ENCODE measurements at places on chromosomes 1 and 21.

GRCh38 chr1:50964863-50965262 lies 4.8 kb upstream of the FAF1 start:
- no peak for DNase-seq
- peaks cover 12% of the 10 kb centered on the region for H3K4me1 ChIP-seq
- H3K4me3 ChIP-seq: no peak overlapping the region
- H3K27me3 ChIP-seq: no peaks in the 10 kb centered on the region
- peaks cover 2% of the 10 kb centered on the region for H3K36me3 ChIP-seq

GRCh38 chr1:203166192-203166940 lies 9.3 kb downstream of the MYBPH start:
- no peak overlapping the region for H3K4me3 ChIP-seq
- no peak overlapping the region for H3K27ac ChIP-seq
- DNase-seq: no peak
- peaks cover 52% of the 10 kb centered on the region for H3K27me3 ChIP-seq
- peaks cover 14% of the 10 kb centered on the region for H3K4me1 ChIP-seq

DNA sequence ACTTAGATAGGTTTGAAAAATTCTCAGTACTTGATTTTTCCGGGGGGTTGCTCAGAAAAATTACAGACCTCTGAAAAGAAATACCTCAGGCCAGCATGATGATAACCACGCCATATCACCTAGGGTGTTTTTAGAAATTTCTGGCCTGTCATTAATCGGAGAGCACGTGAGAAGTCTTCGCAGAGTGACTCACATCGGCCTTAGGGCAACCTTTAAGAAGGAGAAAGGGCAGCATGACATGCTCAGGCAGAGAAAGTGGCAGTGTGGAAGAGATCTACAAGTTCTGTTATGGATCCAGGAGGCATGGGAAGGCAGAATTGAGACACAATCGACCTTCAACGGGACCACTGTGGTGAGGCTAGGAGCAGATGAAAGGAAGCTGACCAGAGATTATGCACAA lies 506.3 kb downstream of the LMO4 start:
- no peak overlapping the region for H3K27ac ChIP-seq
- peaks cover 11% of the 10 kb centered on the region for H3K27me3 ChIP-seq
- DNase-seq: no peak

DNA sequence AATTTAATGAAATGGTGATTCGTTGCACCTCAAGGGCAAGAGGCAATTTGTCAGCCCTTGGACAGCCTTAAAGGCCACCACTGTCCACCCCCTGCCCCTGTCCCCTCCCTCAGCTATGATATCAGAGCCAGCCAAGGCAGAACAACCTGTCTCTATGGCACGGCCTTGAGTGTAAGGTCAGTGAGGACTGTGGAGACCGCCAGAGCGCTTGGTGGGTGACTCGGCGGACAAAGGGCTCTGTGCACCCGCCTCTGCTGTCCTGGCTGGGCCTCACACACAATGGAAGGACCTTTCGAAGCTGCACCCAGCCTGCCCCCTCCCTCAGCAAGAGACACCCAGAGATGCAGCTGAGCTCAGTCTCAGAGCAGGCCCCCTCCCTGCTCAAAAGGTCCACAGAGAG lies 50.6 kb downstream of the SDC3 start:
- peaks cover 4% of the 10 kb centered on the region for H3K36me3 ChIP-seq
- H3K27ac ChIP-seq: no peak overlapping the region
- H3K4me1 ChIP-seq: peaks cover 13% of the 10 kb centered on the region
- DNase-seq: no peak
- peaks cover 46% of the 10 kb centered on the region for H3K27me3 ChIP-seq
- H3K4me3 ChIP-seq: no peak overlapping the region

GRCh38 chr21:28922368-28922767 lies 70.3 kb downstream of the LTN1 start:
- no peak for DNase-seq
- no peaks in the 10 kb centered on the region for H3K27me3 ChIP-seq
- H3K27ac ChIP-seq: no peak overlapping the region

- no peaks in the 10 kb centered on the region for H3K27me3 ChIP-seq
- DNase-seq: no peak
- peaks cover 23% of the 10 kb centered on the region for H3K36me3 ChIP-seq
- no peak overlapping the region for H3K4me3 ChIP-seq
- no peak overlapping the region for H3K27ac ChIP-seq
Measured at GRCh38 chr1:46643368-46643775, 24.8 kb downstream of the ATPAF1 start.

DNA sequence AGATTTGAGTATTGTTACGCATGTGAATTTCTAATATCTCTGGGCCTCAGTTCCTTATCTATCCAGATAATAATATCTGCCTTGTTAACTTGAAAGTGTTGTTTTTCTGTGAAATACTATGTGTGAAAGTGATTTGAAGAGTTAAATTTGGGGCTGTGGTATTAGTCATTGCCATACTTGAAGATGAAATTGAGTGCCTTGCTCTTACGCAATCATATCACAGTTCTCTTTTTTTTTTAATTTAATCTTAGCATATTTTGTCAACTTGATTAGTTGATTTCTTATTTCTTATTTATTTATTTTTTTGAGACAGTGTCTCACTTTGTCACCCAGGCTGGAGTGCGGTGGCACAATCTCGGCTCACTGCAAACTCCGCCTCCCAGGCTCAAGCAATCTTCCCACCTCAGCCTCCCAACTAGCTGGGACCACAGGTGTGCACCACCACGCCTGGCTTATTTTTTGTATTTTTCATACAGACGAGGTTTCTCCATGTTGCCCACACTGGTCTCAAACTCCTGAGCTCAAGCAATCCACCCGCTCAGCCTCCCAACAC lies 31.0 kb downstream of the AGO4 start:
- no peak overlapping the region for H3K27ac ChIP-seq
- no peaks in the 10 kb centered on the region for H3K27me3 ChIP-seq
- H3K4me1 ChIP-seq: peaks cover 3% of the 10 kb centered on the region
- DNase-seq: no peak

DNA sequence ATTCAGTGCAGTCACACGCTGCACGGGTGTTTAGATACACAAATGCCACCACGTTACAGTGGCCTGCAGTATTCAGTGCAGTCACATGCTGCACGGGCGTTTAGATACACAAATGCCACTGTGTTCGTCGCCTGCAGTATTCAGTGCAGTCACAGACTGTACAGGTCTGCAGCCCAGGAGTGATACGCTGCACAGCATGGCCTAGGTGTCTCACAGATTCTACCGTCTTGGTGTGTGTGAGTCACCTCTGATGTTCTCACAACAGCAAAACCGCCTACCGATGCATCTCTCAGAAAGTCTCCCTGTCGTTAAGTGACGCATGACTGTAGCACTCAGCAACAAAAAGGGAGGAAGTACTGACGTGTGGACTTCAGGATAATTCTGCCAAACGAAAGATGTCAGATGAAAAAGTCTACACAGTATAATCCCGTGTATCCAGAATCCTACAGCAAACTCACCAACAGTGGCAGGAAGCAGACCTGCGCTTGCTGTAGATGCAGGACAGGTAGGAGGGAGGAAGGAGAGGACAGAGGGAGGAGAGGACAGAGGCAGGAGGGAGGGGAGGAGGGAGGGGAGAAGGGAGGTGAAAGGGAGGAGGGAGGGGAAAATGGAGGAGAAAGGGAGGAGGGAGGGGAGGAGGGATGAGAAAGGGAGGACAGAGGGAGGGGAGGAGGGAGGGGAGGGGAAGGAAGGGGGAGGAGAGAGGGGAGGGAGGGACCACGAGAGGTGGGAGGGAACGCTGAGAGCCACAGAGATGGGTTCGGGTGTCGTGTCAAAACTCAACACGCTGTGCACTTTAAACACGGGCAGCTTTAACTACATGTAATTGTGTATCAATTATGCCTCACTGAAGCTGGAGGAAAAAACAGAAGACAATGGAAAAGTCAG lies 36.3 kb upstream of the PCBP3 start:
- peak overlapping the region; percentile 52 for H3K4me3 ChIP-seq
- peak overlapping the region; percentile 57 for H3K27ac ChIP-seq
- H3K27me3 ChIP-seq: peaks cover 4% of the 10 kb centered on the region

- H3K27ac ChIP-seq: no peak overlapping the region
- no peak for DNase-seq
- no peaks in the 10 kb centered on the region for H3K4me1 ChIP-seq
- no peaks in the 10 kb centered on the region for H3K36me3 ChIP-seq
- no peaks in the 10 kb centered on the region for H3K27me3 ChIP-seq
- no peak overlapping the region for H3K4me3 ChIP-seq
Measured at GRCh38 chr1:214983126-214983869, 99.2 kb upstream of the KCNK2 start.

GRCh38 chr1:63675420-63675931 lies 82.3 kb downstream of the PGM1 start:
- H3K27me3 ChIP-seq: no peaks in the 10 kb centered on the region
- DNase-seq: no peak
- no peak overlapping the region for H3K4me3 ChIP-seq
- no peaks in the 10 kb centered on the region for H3K36me3 ChIP-seq
- no peaks in the 10 kb centered on the region for H3K4me1 ChIP-seq

- H3K4me3 ChIP-seq: no peak overlapping the region
- DNase-seq: no peak
- no peaks in the 10 kb centered on the region for H3K27me3 ChIP-seq
- peaks cover 13% of the 10 kb centered on the region for H3K36me3 ChIP-seq
Measured at GRCh38 chr1:85656948-85657347, 51.3 kb downstream of the ZNHIT6 start.

GRCh38 chr21:38925478-38925877 lies 119.7 kb downstream of the ETS2 start:
- H3K4me1 ChIP-seq: no peaks in the 10 kb centered on the region
- H3K4me3 ChIP-seq: no peak overlapping the region
- DNase-seq: no peak
- no peak overlapping the region for H3K27ac ChIP-seq
- peaks cover 37% of the 10 kb centered on the region for H3K27me3 ChIP-seq

DNA sequence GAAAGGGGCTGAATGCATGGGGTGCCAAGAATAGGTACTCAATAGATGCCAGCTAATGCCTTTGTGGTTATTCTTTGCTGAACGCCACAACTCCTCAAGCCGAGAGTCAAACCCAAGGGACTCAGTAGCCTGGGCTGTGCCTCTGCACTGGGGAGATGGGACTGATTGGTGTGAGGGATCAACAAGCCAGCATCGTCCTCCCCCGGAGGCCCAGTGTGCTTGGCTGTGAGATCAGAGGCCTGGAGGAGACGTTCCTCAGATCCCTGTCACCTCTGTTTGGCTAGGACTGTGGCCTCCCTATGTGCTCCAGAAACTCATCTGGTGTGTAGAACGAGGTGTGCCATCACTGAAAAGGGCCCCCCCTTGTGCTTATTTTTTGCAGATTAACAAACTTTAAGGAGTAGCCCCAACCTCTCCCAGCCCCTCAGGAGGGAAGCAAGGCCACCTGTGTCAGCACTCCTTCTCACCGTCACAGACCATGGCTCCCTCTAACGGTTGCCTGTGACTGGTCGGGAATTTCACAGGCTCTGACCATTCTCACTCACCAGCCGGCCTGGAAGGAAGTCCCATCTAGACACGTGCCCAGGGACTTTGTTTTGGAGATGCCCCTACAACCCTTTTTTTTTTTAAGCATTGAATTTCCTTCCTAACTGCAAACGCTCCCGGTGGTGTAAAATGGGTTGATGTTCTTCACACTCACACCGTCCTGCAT lies 194.0 kb upstream of the VAMP3 start:
- H3K36me3 ChIP-seq: no peaks in the 10 kb centered on the region
- H3K4me3 ChIP-seq: no peak overlapping the region
- peaks cover 25% of the 10 kb centered on the region for H3K27me3 ChIP-seq
- no peak for DNase-seq

DNA sequence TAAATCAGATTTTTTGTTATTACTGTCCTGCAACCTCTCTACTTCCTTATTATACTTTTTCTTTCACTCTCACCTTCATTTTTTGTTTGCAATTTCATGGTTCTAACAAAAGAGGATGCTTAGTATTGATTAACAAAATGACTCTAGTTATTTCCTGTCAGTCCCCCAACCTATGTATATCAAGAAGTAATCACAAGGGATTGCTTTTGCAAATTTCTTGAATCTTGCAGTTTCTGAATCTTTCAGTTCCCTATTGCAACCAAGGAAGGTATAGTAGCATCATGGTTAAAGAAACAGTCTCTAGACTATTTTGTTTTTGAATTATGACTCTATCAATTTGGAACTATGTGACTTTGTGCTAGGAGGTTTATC lies 446.9 kb downstream of the NEGR1 start:
- H3K27ac ChIP-seq: no peak overlapping the region
- no peaks in the 10 kb centered on the region for H3K27me3 ChIP-seq
- H3K4me1 ChIP-seq: no peaks in the 10 kb centered on the region
- H3K36me3 ChIP-seq: no peaks in the 10 kb centered on the region
- H3K4me3 ChIP-seq: no peak overlapping the region

GRCh38 chr21:45850181-45850580 lies 131.4 kb upstream of the COL6A1 start:
- H3K27ac ChIP-seq: no peak overlapping the region
- DNase-seq: no peak
- no peak overlapping the region for H3K4me3 ChIP-seq
- peaks cover 10% of the 10 kb centered on the region for H3K4me1 ChIP-seq
- H3K36me3 ChIP-seq: peaks cover 9% of the 10 kb centered on the region

- no peak overlapping the region for H3K4me3 ChIP-seq
- no peaks in the 10 kb centered on the region for H3K27me3 ChIP-seq
- peaks cover 14% of the 10 kb centered on the region for H3K4me1 ChIP-seq
- no peak for DNase-seq
Measured at GRCh38 chr1:41546833-41547135, 62.3 kb upstream of the EDN2 start.

- peaks cover 2% of the 10 kb centered on the region for H3K36me3 ChIP-seq
- DNase-seq: no peak
- peak overlapping the region; percentile 19 for H3K4me3 ChIP-seq
- peaks cover 33% of the 10 kb centered on the region for H3K4me1 ChIP-seq
- H3K27me3 ChIP-seq: no peaks in the 10 kb centered on the region
Measured at GRCh38 chr1:89295187-89295586, 22.5 kb upstream of the GBP5 start.

DNA sequence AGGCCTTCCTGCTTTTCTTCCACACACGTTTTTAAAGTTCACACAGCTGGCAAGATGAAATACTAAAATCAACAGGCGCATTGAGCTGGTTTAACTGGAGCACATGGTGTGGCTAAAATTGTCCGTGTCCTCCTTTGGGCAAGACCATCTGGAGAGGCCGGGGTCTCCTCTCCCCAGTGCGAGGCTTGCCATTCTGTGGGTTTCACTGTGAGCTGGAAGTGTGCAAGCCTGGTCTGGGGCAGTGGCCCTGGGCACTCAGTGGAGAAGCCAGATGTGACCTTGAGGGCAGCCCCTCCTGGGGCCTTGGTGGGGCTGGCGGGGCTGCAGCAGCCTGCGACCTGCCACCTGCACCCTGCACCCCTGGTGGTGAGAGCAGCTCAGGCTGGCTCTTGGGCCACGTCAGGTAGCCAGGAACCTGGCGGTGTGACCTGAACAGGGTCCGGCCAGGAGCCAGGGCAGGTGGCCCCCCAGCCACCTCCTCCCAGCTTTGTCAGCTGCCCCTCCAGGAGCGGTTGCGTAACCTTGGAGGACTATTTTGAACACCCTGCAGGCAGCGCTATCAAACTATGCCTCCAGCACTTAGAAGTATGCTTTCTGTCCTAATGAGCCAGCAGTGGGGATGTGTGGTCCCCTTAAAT lies 52.4 kb downstream of the SLC37A1 start:
- DNase-seq: no peak
- H3K4me1 ChIP-seq: peaks cover 2% of the 10 kb centered on the region
- H3K36me3 ChIP-seq: peaks cover 2% of the 10 kb centered on the region
- H3K27me3 ChIP-seq: no peaks in the 10 kb centered on the region

- H3K27ac ChIP-seq: no peak overlapping the region
- DNase-seq: no peak
- no peaks in the 10 kb centered on the region for H3K27me3 ChIP-seq
- H3K36me3 ChIP-seq: no peaks in the 10 kb centered on the region
- H3K4me3 ChIP-seq: no peak overlapping the region
Measured at GRCh38 chr1:187762118-187762517, 933.4 kb downstream of the PLA2G4A start.
